ENCODE measurements at places on chromosomes 3 and 15.

GRCh38 chr15:93748710-93749109 is 482.7 kb upstream of the MCTP2 start:
- no peak overlapping the region for H3K27ac ChIP-seq
- no peaks in the 10 kb centered on the region for H3K36me3 ChIP-seq
- no peak for DNase-seq
- no peaks in the 10 kb centered on the region for H3K4me1 ChIP-seq
- H3K4me3 ChIP-seq, result no peak overlapping the region
- H3K27me3 ChIP-seq, result no peaks in the 10 kb centered on the region

GRCh38 chr15:31202953-31203352 is 101.4 kb upstream of the TRPM1 start:
- H3K4me1 ChIP-seq, result peaks cover 53% of the 10 kb centered on the region
- H3K27me3 ChIP-seq, result no peaks in the 10 kb centered on the region
- H3K36me3 ChIP-seq, result no peaks in the 10 kb centered on the region

DNA sequence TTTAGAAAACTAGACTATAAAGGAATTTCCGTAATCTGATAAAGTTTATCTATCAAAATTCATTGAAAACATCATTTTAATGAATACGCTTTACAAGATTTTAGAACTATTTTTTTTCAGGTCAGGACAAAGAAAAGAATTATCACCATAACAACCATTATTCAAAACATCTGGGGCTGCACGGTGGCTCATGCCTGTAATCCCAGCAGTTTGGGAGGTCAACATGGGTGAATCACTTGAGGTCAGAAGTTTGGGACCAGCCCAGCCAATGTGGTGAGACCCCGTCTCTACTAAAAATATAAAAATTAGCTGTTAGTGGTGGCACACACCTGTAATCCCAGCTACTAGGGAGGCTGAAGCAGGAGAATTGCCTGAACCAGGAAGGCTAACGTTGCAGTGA is 260.4 kb downstream of the WNT5A start:
- DNase-seq, result no peak
- no peak overlapping the region for H3K4me3 ChIP-seq

- H3K27ac ChIP-seq, result peak within 1 kb of the TSS; percentile 98
- H3K36me3 ChIP-seq, result peaks cover 16% of the 10 kb centered on the region
- H3K4me1 ChIP-seq, result peaks cover 86% of the 10 kb centered on the region
- no peak for DNase-seq
- no peaks in the 10 kb centered on the region for H3K27me3 ChIP-seq
- H3K4me3 ChIP-seq, result peak within 1 kb of the TSS; percentile 53
Measured at GRCh38 chr15:63597038-63597790, at the start of gene FBXL22. Gene FBXL22 (plus strand): TSS chr15:63597387. CDS start chr15:63597393, 6 bp downstream.

- H3K4me1 ChIP-seq, result peaks cover 26% of the 10 kb centered on the region
- no peaks in the 10 kb centered on the region for H3K36me3 ChIP-seq
- no peak overlapping the region for H3K4me3 ChIP-seq
Measured at GRCh38 chr3:129240436-129240835, 9.0 kb upstream of the COPG1 start.

DNA sequence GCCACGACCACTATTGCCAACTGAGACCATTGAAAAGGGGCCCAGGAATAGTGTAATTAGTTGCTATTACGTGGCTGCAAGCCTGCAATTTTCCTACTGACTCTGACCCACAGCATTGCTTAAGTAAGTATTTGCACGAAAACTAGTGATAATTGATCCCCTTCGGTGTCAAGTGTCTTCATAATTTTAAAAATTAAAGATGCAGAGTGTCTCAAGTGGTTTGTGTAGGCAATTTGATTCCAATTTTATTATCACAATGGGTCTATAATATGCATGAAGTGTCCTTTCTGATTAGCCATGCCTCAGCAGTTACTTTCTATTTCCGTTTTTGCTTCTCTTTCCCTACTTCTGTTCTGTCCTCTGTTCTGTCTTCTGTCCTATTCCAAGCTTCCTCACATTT is 259.2 kb downstream of the C3orf38 start:
- H3K36me3 ChIP-seq, result no peaks in the 10 kb centered on the region
- H3K27ac ChIP-seq, result no peak overlapping the region
- H3K4me1 ChIP-seq, result peaks cover 7% of the 10 kb centered on the region
- no peaks in the 10 kb centered on the region for H3K27me3 ChIP-seq

GRCh38 chr3:142543307-142543706 is 35.2 kb downstream of the ATR start:
- no peaks in the 10 kb centered on the region for H3K27me3 ChIP-seq
- no peaks in the 10 kb centered on the region for H3K4me1 ChIP-seq
- no peak for DNase-seq
- H3K27ac ChIP-seq, result no peak overlapping the region
- no peak overlapping the region for H3K4me3 ChIP-seq

- peaks cover 5% of the 10 kb centered on the region for H3K36me3 ChIP-seq
- H3K27me3 ChIP-seq, result peaks cover 32% of the 10 kb centered on the region
- H3K4me1 ChIP-seq, result no peaks in the 10 kb centered on the region
Measured at GRCh38 chr15:85155857-85156256, 174.2 kb downstream of the PDE8A start.

- H3K36me3 ChIP-seq, result no peaks in the 10 kb centered on the region
- H3K4me1 ChIP-seq, result no peaks in the 10 kb centered on the region
- H3K4me3 ChIP-seq, result no peak overlapping the region
- DNase-seq, result no peak
- H3K27me3 ChIP-seq, result no peaks in the 10 kb centered on the region
- no peak overlapping the region for H3K27ac ChIP-seq
Measured at GRCh38 chr3:165800970-165801369, 36.3 kb downstream of the BCHE start.

GRCh38 chr15:98735895-98736617 is 87.7 kb downstream of the IGF1R start:
- H3K4me1 ChIP-seq, result peaks cover 6% of the 10 kb centered on the region
- no peaks in the 10 kb centered on the region for H3K27me3 ChIP-seq
- DNase-seq, result no peak
- H3K27ac ChIP-seq, result no peak overlapping the region
- no peaks in the 10 kb centered on the region for H3K36me3 ChIP-seq
- no peak overlapping the region for H3K4me3 ChIP-seq

DNA sequence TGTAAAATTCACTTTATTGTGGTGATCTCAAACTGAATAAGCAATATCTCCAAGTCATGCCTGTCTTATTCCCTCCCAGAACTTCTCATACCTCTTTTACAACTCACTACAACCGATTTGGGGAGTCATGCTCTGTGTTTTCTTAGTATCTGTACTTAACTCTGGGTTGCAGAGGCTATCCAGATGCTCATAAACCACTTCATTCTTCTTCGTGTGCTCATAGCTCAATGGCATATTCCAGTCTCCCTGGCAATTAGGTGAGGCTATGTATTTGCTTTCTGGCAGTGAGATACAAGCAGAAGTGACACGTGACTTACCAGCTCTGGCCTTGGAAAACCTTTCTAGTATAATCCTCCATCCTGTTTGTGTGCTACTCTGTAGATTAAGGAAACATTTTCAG is 360.9 kb downstream of the ZNF385D start:
- no peaks in the 10 kb centered on the region for H3K27me3 ChIP-seq
- H3K27ac ChIP-seq, result no peak overlapping the region
- no peak for DNase-seq
- no peaks in the 10 kb centered on the region for H3K4me1 ChIP-seq
- H3K4me3 ChIP-seq, result no peak overlapping the region

- peaks cover 76% of the 10 kb centered on the region for H3K27me3 ChIP-seq
- peaks cover 35% of the 10 kb centered on the region for H3K4me1 ChIP-seq
- peak within 1 kb of the TSS; percentile 71 for H3K27ac ChIP-seq
- H3K4me3 ChIP-seq, result peak within 1 kb of the TSS; percentile 76
- DNase-seq, result no peak
Measured at GRCh38 chr15:25863111-25863967, at the start of gene ATP10A. Gene ATP10A (minus strand): TSS chr15:25863327. CDS start chr15:25863096, 231 bp downstream.

GRCh38 chr3:35071772-35072171 is 567.6 kb upstream of the ARPP21 start:
- H3K4me3 ChIP-seq, result no peak overlapping the region
- H3K27ac ChIP-seq, result no peak overlapping the region
- no peaks in the 10 kb centered on the region for H3K27me3 ChIP-seq

DNA sequence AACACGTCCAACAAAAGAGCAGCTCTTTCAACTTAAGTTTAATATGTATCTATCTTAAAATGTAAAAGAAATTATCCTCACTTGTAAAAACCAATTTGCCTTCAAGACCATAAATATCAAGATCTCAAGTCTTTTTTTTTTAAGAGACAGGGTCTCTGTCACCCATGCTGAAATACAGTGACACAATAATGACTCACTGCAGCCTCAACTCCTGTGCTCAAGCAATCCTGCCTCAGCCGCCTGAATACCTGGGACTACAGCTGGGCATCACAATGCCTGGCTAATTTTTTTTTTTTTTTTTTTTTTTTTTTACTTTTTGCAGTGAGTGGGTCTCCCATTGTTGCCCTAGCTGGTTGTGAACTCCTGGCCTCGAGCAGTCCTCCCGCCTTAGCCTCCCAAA is 26.0 kb downstream of the ACAP2 start:
- peaks cover 11% of the 10 kb centered on the region for H3K36me3 ChIP-seq
- no peaks in the 10 kb centered on the region for H3K27me3 ChIP-seq
- no peak overlapping the region for H3K27ac ChIP-seq

DNA sequence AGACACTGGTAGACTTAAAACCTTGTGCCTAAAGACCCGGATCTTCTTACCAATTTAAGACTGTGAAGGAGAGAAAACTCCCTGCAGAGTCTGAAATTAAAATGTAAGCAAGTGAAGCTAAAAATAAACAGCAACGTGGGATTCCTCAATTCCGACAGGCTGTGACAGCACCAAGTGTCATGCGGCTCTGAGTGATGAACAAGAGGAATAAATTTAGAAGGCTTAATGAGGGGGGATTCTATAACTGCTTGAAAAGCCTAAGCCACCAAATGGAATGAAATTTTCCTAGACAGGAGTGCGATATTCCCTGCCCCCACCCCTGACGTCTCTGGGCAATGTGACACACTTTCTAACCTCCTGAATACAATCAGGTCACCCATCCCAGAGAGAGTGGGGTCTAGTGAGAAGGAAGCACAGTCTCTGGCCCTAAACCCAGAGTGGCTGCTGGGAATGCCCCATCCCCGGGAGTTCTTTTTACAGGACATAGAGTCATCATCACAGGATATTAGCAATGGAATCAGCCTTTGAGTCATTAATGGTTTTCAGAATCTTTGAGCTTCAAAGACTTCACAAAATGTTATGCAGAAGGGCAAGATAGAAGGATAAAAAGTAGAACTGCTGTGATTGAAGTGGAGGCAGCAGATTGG is 114.3 kb downstream of the EDEM1 start:
- peaks cover 13% of the 10 kb centered on the region for H3K4me1 ChIP-seq
- H3K27me3 ChIP-seq, result no peaks in the 10 kb centered on the region
- no peak overlapping the region for H3K4me3 ChIP-seq
- H3K27ac ChIP-seq, result no peak overlapping the region
